Activated CD4-positive, CD25-positive, alpha-beta regulatory T cell (primary cell): ENCODE measurements at places on chromosomes 2 and 18.

- no peak for DNase-seq
These were observed 270.9 kb downstream of the ATAD2B start for GRCh38 chr2:23655934-23656596.

DNA sequence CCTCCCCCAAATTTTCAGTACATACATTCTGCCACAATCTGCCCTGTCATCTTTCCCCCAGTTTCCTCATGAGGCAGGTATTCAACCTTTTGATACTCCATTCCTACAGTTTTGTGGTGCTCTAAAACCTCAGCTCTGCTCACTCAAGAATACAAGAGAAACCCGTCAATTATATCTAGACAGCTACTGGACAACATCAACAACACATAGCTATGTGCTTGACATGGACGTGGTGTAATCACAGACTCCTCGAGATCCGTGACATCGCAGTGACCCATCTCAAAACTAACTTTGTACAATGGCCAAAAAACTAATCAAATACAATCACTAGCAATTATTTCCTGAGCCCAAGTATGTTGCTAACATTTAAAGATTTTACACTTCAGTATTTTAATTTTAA is 23.6 kb downstream of the WDSUB1 start:
- no peak for DNase-seq

DNA sequence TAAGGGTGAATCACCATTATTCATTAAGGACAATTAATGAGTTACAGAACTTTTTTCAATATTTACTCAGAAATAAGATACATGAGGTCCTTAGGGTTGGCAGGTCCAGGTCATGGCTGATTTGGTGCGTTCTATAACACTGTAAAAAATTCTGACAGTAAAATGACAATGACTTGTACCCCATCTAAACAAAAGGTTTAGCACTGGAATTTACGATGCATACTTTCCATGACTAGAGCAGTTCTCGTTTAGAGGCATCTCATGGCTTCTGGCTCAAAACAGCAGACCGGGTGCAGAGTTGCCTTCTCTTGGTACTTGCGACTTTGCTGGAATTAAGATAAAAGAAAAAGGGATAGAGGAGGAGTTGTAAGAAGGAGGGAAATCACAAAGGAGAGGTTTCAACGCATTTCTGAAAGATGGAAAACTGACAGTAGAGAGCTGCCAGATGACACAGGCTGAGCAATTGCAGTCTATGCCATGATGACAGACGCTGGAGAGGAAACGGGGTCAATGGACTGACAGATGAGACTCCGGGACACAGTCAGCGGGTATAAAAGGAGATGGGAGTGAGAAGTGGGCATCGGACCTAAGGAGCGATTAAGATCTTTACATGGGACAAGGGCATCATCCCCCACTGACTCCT is 4.1 kb upstream of the CYS1 start:
- DNase-seq, result no peak

- no peak for DNase-seq
These were observed 18.2 kb downstream of the DBI start for GRCh38 chr2:119384971-119385370.

GRCh38 chr2:40700231-40700954 is 248.5 kb upstream of the SLC8A1 start:
- no peak for DNase-seq

GRCh38 chr2:101854877-101855276 is 136.9 kb upstream of the IL1R2 start:
- DNase-seq, result no peak

GRCh38 chr18:35573531-35573930 is 8.0 kb upstream of the GALNT1 start:
- no peak for DNase-seq

GRCh38 chr2:135563793-135564192 is 32.5 kb downstream of the R3HDM1 start:
- no peak for DNase-seq

DNA sequence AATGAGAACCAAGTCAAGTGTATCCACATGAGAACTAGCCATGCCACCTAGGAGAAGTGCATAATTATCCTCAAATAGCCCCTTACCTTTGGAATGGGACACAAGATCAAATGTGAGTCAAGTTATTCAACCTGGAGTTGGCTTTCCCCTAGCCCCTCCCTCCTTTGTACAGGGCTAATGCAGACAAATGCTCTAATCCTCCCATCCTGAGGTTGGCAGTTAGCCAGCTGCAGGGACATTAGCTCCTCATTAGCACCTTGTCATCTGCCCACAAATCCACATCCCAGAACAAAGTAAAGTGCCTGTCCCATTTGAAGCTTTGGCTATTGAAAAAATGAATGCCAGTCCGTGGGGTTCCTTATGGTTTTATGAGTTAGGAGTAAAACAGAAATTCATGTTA is 294.1 kb upstream of the FANCL start:
- DNase-seq, result no peak

GRCh38 chr2:29782087-29782486 is 139.3 kb downstream of the ALK start:
- no peak for DNase-seq

GRCh38 chr18:58527952-58528287 is 101.0 kb downstream of the ALPK2 start:
- no peak for DNase-seq

- peak; percentile 64 for DNase-seq
These were observed 46.1 kb upstream of the PLB1 start for GRCh38 chr2:28449488-28450395.

DNA sequence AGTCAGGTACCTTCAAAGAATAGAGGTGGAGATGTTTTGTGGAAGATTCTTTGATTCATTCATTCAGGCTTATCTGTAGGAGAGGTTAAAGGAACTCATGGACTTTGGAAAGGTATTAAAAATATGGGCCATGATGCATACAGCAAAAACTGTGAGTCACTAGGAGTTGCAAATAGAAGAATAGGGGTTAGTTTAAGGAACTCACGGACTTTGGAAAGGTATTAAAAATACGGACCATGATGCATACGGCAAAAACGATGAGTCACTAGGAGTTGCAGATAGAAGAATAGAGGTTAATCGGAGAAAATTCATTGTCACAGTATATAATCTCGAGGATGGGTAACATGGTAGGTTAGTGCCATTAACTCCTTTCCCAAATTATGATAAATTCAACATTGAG is 41.2 kb downstream of the SLC9A2 start:
- no peak for DNase-seq

DNA sequence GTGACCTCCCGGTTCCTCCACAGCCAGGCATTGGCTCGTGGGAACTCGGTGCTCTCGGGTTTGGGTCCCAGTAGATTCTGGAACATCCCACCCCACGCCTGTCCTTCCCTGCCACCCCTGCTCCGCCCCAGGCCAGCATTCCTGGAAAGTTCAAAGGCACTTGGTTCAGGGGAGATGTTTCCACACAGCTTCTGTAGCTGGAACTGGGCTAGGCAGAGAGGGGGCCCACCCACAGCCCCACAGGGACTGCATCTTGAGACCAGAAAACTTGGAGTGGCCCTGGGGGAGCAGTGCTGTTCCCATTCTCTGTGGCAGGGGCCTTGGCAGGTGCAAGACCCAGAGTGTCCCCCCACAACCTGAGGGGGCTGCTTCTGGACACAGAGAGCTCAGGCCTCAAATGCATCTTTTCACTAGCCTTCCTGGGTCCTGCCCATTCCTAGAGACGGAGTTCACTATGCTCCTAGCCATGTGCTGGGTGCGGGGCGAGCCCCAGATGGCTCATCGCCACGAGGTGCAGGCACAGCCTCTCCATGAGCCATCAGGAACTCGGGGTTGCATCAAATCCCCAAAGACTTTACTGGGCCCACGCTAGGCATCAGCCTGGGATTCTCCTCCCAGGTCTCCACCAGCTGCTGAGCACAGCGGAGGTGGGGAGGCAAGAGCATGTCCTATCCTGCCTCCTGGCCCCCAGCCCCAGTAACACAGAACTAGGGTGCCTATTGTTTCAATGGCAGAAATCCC is 68.7 kb downstream of the ZFP36L2 start:
- no peak for DNase-seq

DNA sequence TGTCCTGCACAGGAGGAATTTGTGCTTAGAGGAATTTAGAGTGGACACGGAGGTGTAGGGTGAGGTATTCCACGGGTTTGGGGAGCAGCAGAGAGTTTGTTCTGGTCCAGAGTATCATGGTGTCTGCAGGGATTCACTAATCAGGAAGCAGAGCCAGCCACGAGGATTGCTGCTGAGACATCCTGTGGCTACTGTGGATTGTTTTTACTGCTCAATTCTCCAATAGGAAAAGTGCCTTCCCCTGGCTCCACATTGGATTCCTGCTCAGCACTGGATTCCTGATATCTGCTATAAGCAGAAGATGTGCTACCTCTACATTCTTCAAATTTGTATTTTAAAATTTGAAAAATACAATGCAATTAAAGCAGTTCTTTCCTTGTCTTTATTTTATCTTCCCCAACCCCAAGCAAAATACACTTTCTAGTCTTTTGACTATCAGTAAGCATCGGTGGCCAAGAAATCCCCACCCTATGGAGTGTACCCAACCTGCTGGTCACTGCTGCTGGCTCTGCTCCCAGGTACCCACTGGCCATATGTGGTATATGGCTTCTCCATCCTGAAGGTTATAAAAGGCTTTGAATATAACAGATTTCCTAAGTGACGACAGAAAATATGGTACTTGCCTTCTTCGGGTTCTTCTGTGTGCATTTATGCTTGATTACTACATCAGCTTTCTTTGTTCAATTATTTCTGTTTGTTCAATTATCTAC is 1403.0 kb upstream of the NXPH2 start:
- no peak for DNase-seq

GRCh38 chr2:238941262-238941792 is 93.4 kb downstream of the TWIST2 start:
- DNase-seq, result no peak

GRCh38 chr2:71669058-71669456 is 215.7 kb downstream of the DYSF start:
- DNase-seq, result no peak
